ENCODE measurements at places on chromosomes 5 and 9.
A peak's percentile ranks its signal among the peaks of the same experiment; 100 is the strongest.

- DNase-seq, result no peak
Measured at GRCh38 chr9:109228093-109228642, 61.1 kb upstream of the FRRS1L start.

DNA sequence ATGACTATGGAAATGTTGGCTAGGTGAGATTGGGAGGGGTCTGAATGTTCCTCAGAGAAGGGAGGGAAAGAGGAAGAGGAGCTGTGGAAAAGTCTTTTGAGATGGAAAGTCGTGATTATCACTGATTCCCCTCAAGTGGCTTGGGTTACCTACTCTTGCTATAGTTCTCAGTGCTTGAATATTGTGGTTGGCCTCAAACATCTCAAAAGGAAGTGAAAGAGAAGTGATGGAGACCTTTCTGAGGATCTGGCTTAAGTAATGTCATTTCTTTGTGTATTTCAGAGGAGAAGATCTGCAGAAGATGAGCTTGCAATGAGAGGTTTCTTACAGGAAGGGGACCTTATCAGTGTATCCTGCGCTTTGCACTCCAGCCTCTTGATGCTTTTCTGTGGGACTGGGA lies 5.5 kb downstream of the EXOSC2 start:
- no peak for DNase-seq

DNA sequence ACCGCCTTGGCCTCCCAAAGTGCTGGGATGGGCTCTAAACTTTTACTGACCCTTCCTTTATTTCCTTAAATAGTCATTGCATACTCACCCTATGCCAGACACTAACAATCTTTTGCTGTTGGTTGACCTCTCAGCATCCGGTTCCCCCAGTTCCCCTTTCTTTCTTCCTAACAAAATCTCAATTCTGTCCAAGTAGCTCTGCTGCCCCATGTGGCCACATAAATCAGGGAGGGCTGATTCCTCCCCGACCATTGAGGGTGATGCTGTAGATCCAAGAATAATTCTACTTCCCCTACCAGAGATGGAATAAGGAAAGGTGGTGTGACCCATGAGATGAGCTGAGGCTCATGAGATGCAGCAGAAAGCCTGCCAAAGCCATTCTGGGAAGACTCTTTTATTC lies 315.3 kb upstream of the MSX2 start:
- DNase-seq, result no peak

DNA sequence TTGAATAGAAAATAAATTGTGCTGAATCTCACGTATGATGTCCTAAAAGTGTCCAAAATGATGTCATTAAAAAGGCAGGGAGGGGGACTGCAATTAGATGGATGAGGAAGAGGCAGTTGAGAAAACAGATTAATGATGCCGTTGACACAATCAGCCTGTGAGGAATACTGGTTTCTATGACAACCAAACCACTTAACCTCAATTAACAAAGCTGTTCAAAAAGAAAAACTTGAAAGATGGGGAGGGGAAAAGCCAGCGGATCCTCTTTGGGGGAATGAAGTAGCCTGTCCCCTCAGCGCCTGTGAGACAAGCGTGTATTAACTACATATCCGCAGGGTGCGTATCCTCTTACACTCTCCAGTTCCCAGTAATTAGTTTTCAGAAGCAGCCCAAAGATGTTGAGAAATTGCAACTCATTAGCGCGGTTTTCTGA lies 160.7 kb downstream of the TTC39B start:
- peak; percentile 92 for DNase-seq

- no peak for DNase-seq
Measured at GRCh38 chr5:116504593-116505166, 69.9 kb downstream of the SEMA6A start.

DNA sequence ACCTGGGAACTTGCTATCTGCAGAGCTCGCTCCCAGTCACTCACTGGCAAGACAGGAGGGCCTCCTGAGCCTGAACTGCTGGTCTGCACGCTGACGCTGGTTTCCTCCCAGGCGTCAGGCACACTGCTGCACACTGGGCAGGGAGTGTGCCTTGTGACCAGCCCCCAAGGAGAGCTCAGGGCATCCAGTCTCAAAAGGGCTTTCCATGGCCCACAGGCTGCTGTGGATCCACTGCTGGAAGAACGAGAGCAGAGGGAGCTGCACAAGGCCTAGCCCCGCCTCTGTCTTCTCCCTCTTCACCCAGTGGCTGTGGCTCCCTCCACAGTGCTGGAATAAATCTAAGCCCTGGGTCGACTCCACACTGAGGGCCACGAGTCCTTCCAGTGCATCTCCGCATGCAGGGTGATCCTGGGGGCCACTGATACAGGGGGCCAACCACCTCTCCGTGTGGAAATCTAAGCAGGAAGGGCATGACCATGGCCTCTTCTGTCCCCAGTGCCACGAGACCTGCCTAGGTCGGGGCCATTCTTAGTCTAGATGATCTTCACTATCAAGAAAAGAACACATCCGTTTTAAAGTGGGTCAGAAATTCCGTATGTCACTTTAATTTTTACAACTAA lies 93.6 kb downstream of the CAMSAP1 start:
- no peak for DNase-seq

DNA sequence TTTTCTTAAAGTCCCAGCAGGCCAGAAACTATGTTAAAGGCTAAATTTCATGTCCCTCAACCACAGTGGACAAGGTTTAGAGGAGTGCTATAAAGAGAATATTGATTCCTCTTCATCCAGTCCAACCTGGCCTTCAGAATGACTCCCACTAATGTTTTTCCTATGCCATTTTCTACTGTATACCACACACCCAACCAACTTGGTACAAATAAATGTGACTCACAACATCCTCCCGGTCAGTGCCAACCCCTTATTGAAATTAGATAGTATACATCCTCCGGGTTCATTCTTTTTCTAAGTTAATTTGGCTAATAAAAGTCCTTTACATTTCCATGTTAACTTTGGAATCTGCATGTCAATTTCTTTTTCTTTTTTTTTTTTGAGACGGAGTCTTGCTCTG lies 215.1 kb downstream of the TSSK1B start:
- DNase-seq, result no peak

GRCh38 chr9:83379045-83379444 lies 159.2 kb downstream of the FRMD3 start:
- DNase-seq, result peak; percentile 77

- no peak for DNase-seq
Measured at GRCh38 chr5:15579193-15579990, 79.4 kb downstream of the FBXL7 start.

DNA sequence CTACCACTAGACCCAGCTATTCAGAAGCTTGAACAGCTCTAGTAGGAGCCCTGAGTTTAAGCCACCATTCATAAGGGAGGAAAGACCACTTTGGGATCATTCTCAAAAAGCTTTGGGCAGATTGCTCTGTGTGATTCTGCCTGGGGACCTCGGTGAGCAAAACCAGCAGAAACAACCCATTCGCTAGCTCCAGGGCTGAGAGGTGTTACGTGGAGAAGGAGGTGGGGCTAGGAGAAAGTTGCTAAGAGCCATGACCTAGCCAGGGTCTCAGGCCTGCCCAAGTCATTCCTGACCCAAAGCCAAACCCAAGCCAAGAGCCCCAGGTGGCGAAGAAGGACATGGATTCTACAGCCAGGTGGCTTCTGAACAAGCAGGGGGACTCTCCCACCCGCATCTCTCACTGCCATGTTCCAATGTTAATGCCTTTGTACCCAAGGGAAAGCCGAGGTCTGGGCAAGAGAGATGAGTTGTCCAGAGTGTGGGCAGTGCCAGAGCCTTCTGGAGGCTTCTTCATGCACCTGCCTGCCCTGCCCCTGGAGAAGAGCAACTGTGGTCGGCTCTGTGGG lies 4.0 kb upstream of the BARHL1 start:
- no peak for DNase-seq

All from NCI-H524 treated with DMSO at 0.1 percent for 48 hours (cell line).